ENCODE measurements at places on chromosomes 4 and X. TPM values are rescaled to one million over a fixed set of nuclear protein-coding genes. Genes with fewer than 3 reads are reported as not detected.

- no peak overlapping the region for H3K4me3 ChIP-seq
- DNase-seq, result no peak
- H3K36me3 ChIP-seq, result no peaks in the 10 kb centered on the region
- H3K27ac ChIP-seq, result no peak overlapping the region
- H3K4me1 ChIP-seq, result peaks cover 13% of the 10 kb centered on the region
These were observed 7.0 kb upstream of the HAUS7 start for GRCh38 chrX:153477364-153477857.

- no peaks in the 10 kb centered on the region for H3K27me3 ChIP-seq
- H3K4me1 ChIP-seq, result peaks cover 2% of the 10 kb centered on the region
- DNase-seq, result peak; percentile 36
- no peak overlapping the region for H3K4me3 ChIP-seq
- peak overlapping the region; percentile 72 for H3K27ac ChIP-seq
These were observed 32.1 kb upstream of the GLRA2 start for GRCh38 chrX:14497184-14497666.

- no peaks in the 10 kb centered on the region for H3K4me1 ChIP-seq
- DNase-seq, result no peak
- no peaks in the 10 kb centered on the region for H3K36me3 ChIP-seq
- H3K4me3 ChIP-seq, result no peak overlapping the region
- no peak overlapping the region for H3K27ac ChIP-seq
These were observed 319.1 kb downstream of the GPAT3 start for GRCh38 chr4:83855044-83855443.

Gene CNKSR2
- total RNA-seq, result 1.8 TPM

Gene CACNA1F
- total RNA-seq, result 0.66 TPM

DNA sequence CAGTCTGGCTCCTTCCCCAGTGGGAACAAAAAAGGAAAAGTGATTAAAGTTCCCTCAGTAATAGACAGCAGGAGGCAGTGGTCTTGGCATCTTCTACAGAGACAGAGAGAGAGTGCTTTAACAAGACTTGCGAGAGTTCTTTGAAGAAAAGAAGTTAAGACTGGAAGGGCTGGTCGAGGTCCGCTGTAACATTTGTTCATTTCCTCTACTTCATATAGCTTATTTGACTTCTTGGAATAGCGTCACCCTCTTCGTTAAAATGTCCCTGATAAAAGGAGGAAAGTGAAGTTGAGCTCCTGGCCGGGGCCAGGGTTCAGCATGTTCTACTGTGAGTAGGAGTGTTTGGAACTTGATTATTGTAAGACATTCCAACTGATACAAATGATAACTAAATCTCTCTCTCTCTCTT lies 179.8 kb downstream of the SLIT2 start:
- no peaks in the 10 kb centered on the region for H3K4me1 ChIP-seq
- no peak for DNase-seq
- H3K27ac ChIP-seq, result no peak overlapping the region
- H3K4me3 ChIP-seq, result no peak overlapping the region

DNA sequence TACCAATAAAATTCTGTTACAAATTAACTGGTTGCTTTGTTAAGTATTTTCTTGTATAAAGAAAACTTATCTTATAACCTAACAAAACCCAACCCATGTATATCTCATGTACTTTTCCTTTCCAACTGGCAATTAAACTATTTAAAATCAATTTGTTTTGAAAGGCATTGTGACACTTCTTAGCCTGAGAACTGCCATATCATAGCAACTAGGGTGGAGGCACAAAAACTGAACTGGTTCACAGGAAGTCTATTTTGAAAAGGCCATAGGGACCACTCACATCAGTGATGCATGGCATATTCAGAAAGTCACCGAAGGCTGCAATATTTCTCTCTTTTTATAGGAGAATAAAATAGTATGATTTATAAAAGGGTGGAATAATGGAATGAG lies 40.5 kb upstream of the ARSJ start:
- H3K27me3 ChIP-seq, result no peaks in the 10 kb centered on the region
- no peak overlapping the region for H3K4me3 ChIP-seq
- no peaks in the 10 kb centered on the region for H3K36me3 ChIP-seq

DNA sequence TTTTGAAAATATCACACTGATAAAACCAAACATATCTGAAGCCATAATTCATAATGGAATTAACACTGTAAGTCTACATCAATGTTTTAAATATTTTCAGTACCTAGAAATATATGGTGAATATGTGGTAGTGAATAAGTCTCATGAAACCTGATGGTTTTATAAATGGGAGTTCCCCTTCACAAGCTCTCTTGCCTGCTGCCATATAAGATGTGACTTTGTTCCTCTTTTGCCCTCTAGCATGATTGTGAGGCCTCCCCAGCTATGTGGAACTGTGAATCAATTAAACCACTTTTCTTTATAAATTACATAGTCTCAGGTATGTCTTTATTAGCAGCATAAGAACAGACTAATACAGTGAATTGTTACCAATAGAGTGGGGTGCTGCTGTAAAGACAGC lies 536.8 kb upstream of the GALNT7 start:
- no peak overlapping the region for H3K4me3 ChIP-seq
- H3K4me1 ChIP-seq, result no peaks in the 10 kb centered on the region
- no peaks in the 10 kb centered on the region for H3K36me3 ChIP-seq

All from natural killer cell (primary cell).